NCI-H1105 (cell line): ENCODE measurements at places on chromosomes 7 and 10.
A peak's percentile ranks its signal among the peaks of the same experiment; 100 is the strongest.

DNA sequence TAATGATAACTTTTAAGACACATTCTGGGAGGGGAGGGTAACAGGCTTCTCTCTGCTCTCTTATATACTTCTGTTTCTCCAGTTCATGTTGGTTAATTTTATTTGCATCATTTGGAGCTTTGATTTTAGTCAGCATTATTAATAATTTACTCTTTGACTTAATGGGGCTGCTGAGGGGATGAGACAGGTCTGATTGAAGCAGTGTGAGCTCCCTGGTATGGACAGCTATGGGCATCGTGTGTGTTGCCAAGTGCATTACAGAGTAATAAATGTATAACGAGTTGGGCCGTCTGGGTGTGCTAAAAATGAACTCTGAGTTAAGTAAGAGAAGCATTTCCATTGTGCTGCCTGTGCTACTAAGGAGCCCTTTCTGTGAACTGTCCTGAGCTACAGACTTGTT, 31.7 kb upstream of the IKZF1 start:
- no peak for DNase-seq

DNA sequence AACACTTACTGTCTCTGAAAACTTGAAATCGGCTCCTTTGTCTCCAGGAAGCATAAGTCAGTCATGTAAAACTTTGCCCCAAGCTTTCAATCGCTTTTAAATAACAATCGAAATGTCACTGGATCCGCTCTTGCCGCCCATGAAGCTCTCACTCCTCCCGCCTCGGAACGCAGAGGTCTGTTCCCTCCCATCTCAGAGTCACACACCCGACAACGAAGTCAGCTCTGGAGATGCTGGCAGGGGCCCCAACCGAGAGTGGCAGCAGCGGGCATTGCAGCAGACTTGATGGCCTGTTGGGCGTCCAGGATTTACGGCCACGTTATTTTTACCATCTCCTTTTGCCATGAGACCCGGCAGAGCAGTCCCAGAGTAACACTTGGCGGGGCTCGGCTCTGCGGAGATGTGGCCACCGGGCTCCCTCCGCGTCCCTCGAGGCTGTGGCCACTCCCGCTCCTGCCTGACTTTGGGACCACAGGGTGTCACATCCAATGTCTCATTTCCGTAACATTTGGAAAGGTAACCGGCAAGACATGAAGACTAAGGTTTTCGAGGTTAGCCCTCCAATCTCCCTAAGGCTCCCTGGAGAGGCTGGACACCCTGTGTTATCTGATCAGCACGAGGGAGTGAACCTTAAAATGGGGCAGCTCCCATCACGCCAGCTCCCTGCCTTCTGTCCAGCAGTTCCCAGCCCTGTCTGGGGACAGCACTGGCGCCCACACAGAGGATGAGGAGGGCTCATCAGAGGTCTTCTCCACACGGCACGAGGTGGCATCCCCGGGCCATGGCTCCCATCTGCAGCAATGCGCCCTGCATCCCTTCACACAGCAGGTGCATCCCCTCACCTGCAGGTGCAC, 62.8 kb upstream of the ADGRA1 start:
- no peak for DNase-seq

DNA sequence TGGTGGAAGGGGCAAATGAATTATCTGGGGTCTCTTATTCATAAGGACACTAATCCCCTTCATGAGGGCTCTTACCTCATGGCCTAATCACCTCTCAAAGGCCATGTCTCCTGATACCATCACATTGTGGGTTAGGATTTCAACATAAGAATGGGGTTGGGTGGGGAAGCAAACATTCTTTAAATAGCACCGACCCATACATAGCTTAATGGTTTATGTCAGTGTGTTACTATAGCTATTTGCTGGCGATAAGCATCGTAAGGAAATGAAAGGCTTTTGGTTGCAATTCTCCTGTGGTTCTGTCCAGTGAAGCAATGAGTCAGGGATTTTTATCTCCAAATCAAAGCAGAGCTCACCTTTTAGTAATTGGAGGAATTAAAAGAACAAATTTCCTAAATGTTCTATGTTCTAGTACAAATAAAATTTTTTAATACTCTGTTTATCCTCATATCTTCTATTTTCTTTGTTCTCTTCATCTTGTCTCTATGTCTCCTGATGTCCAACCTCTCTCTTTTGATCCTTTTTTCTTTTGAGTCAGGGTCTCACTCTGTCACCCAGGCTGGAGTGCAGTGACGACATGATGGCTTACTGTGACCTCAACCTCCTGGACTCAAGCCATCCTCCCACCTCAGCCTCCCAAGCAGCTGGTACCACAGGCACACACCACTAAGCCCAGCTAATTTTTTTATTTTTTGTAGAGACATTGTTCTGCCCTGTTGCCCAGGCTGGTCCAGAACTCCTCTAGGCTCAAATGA, 57.0 kb upstream of the GLCCI1 start:
- no peak for DNase-seq

- no peak for DNase-seq
Observed at GRCh38 chr10:27600930-27601329, 96.8 kb downstream of the RAB18 start.

GRCh38 chr7:37442268-37442667, 6.4 kb downstream of the ELMO1 start:
- DNase-seq = no peak

DNA sequence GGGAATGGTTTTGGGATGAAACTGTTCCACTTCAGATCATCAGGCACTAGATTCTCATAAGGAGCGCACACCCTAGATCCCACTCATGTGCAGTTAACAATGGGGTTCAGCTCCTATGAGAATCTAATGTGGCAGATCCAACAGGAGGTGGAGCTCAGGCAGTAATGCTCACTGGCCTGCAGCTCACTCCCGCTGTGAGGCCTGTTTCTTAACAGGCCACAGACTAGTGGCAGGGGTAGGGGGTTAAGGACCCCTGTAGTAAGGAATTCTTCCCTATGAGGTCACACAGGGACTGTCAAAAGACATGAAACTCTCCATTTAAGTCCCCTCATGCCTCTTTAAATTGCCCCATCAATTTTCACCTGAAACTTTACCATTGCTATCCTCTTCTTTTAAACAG, 8.0 kb downstream of the HGF start:
- DNase-seq = no peak

DNA sequence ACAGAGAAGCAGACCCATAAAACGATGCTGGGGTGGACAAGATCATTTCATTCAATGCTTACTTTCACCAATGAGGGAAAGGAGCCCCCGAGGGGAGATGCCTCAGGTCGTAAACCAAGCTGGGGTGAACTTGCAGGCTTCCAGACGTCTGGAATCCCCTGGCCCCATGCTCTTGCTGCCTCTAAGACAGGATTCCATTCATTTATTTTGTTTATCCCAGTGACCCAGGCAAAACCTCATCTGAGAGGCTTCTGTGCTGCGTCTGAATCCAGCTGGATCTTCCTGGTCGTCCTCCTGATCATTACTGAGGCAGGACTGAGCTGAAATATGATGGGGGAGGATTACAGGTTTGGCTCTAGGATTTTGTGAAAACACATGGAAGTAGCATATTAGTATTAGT, 182.9 kb downstream of the MYOF start:
- DNase-seq = no peak

DNA sequence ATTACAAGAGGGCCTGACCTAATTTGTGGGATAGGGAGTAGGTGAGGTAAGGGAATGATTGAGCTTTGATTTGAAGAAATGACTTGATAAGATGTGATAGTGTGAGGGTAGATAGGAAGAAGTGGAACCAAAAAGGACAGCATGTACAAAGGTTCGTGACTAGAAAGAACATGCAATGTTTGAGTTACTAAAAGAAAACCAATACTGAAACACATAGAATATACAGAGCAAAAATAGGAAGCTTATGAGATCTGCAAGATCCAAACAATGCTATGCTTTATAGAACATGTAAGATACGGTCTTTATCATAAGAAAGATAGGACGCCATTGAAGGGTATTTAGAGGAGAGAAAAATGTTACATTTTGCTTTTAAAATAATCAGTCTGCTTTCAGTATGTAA, 343.8 kb downstream of the ATRNL1 start:
- no peak for DNase-seq

- DNase-seq = no peak
Observed at GRCh38 chr10:17644485-17644943, 563 bp downstream of the STAM start.

DNA sequence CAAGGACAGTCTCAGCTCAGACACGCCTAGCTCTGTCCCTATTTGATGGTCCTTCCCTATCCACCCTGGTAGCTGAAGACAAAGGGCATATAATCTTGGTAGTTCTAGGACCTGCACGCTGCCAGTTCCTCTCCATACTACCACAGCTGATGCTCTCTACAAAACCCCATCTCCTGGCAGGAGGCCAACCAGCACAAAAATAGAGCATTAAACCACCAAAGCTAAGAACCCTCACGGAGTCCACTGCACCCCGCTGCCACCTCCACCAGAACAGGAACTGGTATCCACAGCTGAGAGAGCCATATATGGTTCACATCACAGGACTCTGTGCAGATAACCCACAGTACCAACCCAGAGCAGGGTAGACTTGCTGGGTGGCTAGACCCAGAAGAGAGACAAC, 299.4 kb downstream of the LRRTM3 start:
- DNase-seq = no peak

- peak; percentile 47 for DNase-seq
Observed at GRCh38 chr10:102117391-102118159, 2.6 kb downstream of the LDB1 start.

- DNase-seq = no peak
Observed at GRCh38 chr7:157347217-157347904, 10.6 kb downstream of the DNAJB6 start.

- no peak for DNase-seq
Observed at GRCh38 chr7:999941-1000935, 17.3 kb downstream of the CYP2W1 start.

- no peak for DNase-seq
Observed at GRCh38 chr7:157560258-157560654, 223.5 kb downstream of the DNAJB6 start.

DNA sequence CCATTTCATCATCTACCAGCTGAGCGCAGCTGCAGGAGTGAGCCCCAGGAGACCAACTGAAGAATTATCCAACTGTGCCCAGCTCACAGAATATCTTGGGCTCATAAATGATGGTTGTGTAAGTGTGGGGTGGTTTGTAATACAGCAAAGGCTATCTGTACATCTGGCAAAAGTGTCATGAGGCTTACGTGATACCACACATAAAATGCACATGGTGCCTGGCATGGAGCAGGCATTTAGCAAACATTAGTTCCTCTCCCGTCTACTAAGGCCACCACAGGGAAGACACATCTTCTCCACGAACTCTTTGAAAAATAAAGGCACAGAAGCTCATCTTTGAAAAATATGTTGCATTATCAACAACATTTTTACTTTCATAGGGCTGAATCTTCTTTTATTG, 32.3 kb downstream of the AOAH start:
- DNase-seq = no peak

- DNase-seq = no peak
Observed at GRCh38 chr10:110361800-110362456, 57.2 kb upstream of the SMNDC1 start.

- DNase-seq = no peak
Observed at GRCh38 chr10:72746426-72747363, 54.8 kb downstream of the MCU start.

GRCh38 chr7:151702961-151703360, 174.0 kb downstream of the PRKAG2 start:
- no peak for DNase-seq

DNA sequence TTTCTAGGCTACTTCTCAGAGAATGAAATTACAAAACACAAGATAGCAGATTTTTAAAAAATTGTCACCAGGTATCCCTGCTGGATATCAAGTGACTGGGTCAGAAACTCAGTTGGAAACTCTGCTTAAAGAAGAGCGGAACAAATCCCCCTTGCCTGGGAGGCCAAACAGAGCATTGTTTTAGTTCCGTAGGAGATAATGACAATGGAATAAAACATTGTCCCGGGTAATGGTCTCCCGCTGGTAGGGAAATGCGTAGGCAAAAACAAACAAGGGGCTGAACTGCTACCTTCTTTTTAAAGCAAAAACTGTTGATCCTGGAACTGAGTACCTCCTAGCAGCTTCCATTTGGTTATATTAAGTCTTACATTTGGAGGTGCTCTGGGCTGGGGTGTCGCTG, 21.3 kb upstream of the VAX1 start:
- DNase-seq = no peak

DNA sequence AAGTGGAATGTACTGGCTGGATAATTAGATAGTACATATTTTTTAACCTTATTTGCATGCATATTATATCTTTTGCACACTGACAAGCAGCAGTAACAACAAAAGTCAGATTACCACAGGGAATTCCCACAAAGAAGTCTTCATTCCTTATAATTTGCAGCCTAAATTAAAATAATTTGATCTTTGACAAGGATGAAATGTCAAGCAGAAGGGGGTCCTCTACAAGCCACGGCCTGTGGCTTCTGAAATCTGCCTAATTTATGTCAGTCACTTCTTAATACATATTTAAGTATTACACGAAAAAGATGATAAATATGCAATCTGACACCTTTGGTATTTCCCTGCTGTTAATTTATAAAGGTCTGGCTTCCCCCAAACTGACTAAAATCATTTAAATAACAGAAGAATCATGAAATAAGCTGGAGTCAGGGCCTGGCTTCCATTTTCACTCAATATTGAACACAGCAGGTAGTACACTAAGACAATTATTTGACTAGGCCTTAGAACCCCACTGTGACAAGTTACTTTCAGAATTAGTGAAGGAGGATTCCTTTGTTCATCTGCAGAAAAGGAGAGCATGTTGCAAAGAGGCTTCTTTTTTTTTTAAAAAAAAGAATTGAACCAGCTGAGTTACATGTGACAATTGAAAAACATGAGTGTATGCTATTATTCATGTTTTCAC, 351.1 kb upstream of the ETV1 start:
- no peak for DNase-seq

GRCh38 chr7:47546171-47546570, 35.7 kb downstream of the TNS3 start:
- no peak for DNase-seq

DNA sequence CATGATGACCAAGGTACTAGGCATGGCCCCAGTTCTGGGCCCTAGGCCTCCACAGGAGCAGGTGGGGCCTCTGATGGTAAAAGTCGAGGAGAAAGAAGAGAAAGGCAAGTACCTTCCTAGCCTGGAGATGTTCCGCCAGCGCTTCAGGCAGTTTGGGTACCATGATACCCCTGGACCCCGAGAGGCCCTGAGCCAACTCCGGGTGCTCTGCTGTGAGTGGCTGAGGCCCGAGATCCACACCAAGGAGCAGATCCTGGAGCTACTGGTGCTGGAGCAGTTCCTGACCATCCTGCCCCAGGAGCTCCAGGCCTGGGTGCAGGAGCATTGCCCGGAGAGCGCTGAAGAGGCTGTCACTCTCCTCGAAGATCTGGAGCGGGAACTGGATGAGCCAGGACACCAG, 7.4 kb downstream of the ZSCAN21 start:
- DNase-seq = no peak

- no peak for DNase-seq
Observed at GRCh38 chr7:41637049-41637448, 65.8 kb downstream of the INHBA start.

GRCh38 chr7:68604541-68604940, 993.7 kb upstream of the AUTS2 start:
- no peak for DNase-seq

GRCh38 chr7:17781491-17782215, 158.6 kb downstream of the SNX13 start:
- no peak for DNase-seq

- DNase-seq = no peak
Observed at GRCh38 chr10:78432583-78432982, 398.9 kb downstream of the RPS24 start.

- DNase-seq = no peak
Observed at GRCh38 chr10:6522230-6522629, 57.8 kb downstream of the PRKCQ start.
